ENCODE measurements at places on chromosomes 7 and 10.

- no peak for DNase-seq
Measured at GRCh38 chr10:96587264-96588059, 650 bp upstream of the TM9SF3 start.

- DNase-seq, result no peak
Measured at GRCh38 chr7:135186841-135187253, 16.3 kb upstream of the CYREN start.

GRCh38 chr10:114893251-114893650, 44.7 kb upstream of the TRUB1 start:
- no peak for DNase-seq

GRCh38 chr10:122132882-122133565, 138.1 kb upstream of the BTBD16 start:
- no peak for DNase-seq

DNA sequence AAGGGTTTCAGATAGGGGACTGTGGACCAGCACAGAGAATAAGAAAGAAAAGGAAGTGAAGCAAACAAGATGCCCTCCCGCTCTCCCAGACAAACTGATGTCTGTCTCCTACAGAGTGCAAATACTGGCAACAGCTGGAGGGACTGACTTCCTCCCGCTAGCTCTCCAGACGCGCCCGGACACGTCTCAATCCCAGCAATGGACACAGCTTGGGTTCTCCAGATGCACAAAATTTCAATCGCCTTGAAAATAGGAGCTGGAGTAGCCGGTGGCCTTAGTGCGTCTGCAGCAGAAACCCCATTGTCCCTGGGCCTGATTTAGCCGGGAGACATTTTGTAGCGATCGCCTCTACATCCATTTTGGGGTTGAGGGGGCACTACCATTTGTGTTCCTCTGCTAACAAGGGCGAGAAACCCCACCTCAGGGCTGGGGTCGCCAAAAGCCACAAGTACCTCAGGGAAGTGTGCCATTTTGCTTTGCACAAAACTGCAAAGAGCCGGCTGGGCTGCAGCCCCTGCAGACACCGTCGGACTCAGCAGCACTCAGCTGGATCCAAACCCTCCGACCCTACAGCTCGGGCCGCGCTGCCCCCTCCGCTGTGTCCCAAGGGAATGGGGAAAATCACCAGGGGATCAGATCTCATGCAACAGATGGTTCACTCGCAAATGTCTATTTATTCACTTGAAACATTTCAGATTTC, 5.9 kb downstream of the CPA2 start:
- DNase-seq, result no peak

All from Calu3 (cell line).